Suprapubic skin (tissue), 4 donors: ENCODE measurements at places on chromosomes 2 and 18.

DNA sequence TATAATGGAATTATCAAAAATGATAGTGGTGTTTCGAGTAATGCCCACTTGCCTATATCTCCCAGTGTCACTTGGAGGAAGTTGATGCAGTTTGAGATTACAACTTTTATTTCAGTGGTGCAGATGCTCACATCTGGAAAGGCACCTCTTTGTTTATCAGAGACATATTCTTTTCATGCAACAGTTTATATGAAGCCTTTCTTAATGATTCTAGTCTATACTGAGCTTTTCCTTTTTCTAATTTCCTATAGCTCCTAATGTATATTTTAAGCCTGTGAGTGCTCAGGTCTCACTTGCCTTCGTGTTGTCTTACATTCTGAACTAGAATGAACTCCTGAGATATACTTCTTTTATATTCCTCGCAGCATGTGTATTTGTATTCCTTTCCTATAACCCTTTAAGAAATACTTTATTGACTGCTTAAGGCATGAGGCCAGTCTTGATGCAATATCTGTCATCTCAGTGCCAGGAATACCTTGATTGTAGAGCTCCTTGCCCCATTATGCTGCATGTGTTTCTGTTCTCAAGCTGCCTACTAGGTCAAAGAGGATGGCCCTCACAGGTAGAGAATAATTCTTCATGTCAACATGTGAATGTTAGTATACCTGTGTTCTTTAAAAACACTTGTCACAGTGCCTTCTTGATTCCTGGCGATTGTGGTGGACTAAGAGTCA, 52.6 kb downstream of the VRK2 start:
- DNase-seq: no peak

DNA sequence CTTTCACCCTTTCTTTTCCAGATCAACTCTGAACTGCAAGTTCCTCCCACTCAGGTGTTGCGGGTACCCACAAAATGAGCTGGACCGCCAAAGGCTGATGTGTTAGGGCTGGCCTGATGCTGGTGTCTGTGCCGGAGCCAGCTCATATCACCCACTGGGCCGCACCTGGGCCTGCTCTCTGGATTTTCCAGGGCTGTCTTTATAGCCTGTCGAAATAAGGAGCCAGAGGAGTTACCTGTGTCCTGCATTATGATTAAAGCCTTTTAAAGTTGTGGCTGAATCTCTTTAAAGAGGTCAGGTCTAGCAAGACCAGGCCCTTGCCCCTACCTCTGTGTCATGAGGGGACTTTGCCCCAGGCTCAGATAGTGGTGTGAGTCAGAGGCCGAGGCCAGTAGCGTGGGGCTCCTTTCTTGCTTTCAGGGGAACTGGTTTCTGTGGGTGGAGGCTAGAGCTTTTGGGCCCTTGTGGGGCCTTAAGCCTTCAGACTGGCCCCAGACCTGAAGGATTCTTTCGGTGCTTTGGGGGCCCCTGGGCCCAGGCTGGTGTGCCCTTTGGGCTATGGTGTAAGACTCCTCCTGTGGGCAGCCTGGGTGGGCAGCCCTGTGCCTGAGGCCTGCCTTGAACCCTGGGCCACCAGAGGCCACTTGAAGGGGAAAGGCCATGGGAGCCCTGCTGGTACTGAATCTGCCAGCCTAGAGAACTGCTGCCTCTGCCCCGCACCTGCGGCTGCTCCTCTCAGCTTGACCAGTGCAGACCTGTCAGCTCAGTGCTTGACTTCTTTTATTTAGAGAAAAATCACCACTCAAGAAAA, 21.3 kb downstream of the OTOF start:
- no peak for DNase-seq

- DNase-seq: no peak
Observed at GRCh38 chr18:136433-136832, 21.9 kb upstream of the USP14 start.

- no peak for DNase-seq
Observed at GRCh38 chr18:78021196-78021595, 771.5 kb downstream of the GALR1 start.

GRCh38 chr2:202636213-202636513, 1.4 kb downstream of the FAM117B start:
- DNase-seq: no peak

- no peak for DNase-seq
Observed at GRCh38 chr2:203432811-203433210, 102.3 kb downstream of the RAPH1 start.

GRCh38 chr18:30234755-30235154, 807.8 kb downstream of the DSC3 start:
- DNase-seq: no peak

GRCh38 chr18:61842146-61842545, 50.7 kb downstream of the RNF152 start:
- no peak for DNase-seq

DNA sequence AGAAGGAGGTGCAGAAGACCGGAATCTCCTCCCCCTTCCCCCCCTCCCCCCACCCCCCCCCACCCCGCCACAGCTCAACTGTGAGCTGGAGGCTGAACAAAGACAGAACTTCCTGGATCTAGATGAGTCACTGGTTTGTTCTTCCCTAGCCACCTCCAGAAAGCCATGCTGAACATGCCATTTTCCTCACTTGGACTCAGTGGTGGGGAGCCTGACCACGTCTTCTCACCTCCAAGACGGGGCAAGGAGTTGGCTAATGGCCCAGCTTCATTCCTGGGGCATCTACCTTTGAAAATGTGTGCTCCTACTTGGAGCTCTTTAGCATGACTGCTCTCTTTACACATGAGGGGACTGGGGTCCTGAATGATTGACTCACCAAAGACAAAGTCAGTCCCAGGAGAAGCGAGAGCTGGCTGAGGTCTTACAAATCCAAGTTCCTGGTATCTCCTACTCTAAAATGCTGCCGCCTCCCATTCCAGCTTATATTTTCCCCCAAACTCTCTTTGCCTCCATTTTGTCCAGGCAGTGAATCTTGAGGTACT, 22.6 kb upstream of the FZD5 start:
- no peak for DNase-seq

DNA sequence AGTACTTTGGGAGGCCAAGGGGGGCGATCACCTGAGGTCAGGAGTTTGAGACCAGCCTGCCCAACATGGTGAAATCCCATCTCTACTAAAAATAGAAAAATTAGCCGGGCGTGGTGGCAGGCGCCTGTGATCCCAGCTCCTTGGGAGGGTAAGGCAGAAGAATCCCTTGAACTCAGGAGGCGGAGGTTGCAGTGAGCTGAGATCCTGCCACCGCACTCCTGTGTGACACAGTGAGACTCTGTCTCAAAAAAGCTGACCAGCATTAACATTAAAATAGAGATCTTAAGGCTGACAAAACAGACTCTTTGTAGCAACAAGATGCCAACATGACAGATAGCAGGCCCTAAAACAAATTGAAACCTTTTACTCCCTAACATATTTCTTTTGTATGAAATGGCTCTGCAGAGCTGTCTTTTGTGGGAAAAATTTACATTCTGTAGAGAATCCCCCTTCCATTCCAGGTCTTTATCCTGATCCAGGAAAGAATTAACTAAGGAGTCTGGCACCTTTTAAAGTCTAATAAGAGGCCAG, 213.9 kb downstream of the RAB3GAP1 start:
- no peak for DNase-seq

DNA sequence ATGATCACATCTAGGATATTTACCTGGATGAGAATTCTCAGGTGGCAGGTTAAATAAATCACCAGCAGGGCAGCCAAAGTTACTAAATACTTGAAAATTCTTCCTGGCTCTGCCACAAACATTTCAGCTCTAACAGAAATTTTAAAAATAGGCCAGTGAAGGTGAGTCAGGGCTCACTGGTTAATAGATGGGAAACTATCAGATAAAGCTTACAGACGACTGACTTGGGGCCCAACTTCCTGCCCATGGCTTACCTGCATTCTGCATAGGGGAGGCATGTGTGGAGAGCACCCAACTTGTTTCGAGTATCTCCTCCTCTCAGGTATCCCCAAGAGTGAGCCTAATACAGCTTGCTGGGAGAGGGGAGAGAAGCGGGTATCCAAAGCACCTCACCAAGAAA, 57.8 kb downstream of the SPRED2 start:
- no peak for DNase-seq

DNA sequence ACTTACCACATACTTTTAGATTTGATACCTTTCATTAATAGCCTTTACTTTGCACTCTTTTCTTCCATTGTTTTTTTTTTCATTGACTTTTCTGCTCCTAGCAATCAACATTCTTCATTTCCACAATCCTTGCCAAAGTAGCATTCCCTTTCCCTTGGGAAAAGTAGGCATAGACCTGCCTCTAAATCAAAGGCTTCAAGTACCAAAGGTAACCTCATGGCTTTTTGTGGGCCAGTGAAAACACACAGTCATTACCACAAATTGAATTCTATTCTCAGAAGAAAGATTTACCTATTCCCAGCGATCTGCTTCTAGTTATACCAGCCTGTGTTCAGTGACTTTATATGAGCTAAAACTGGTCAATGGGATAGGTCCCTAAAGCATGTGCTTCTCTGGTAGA, 109.2 kb downstream of the SOCS6 start:
- DNase-seq: no peak

DNA sequence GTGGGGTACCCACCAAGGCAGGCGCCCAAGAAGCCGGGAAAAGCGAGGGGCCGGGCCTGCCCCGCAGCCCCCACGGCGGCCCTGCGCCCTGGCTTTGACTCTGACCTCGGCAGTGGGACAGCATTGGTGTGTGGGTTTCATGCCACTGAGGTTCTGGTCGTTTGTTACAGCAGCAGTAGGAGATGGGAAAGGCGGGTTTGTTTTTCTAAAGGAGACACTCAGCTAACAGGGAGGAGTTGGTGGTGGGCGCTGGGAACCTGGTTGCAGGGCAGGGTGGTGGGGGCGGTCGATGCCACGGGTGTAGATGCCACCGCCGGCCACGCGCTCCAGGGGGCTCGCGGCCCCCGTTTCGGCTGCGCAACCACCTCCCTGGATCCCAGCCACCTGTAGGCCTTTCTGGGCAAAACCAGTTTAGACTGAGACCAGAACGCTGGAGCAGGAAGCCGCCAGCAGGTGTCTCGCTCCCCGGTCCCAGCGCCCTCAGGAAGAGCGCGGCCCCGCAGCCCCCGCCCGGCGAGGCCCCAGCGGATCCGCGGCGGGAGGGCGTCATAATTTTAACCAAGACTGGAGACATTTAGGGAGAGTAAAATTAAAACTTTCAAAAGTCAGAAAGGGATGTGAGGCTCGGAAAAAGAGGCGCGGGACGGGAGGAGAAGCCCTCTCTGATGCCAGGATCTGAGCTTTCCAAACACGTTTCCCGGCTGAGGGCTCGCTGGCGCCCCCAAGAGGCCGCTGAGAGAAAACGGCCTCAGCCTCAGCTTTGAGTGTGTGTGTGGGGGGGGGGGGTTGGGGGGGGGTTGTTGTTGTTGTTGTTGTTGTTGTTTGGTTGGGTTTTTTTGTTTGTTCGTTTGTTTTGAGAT, 17.4 kb downstream of the CIDEA start:
- DNase-seq: no peak

- DNase-seq: no peak
Observed at GRCh38 chr18:26519114-26519513, 29.2 kb downstream of the KCTD1 start.

GRCh38 chr2:204282525-204282924, 262.8 kb upstream of the PARD3B start:
- DNase-seq: no peak

DNA sequence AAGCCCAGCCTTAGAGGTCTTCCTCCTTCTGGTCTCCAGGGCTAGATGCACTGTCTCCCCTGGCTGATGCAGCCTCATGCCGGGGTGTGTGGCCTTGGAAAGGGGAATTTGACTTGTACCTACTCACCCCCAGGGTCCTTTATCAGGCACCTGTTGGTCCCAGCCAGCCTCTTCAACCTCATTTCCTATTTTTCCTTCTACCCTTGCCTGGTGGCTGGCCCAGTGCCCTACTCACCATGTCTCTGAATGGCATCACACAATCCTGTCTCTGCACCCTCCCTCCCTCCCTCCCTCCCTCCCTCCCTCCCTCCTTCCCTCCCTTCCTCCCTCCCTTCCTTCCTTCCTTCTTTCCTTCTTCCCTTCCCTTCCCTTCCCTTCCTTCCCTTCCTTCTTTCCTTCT, 17.1 kb upstream of the ST3GAL5 start:
- no peak for DNase-seq

DNA sequence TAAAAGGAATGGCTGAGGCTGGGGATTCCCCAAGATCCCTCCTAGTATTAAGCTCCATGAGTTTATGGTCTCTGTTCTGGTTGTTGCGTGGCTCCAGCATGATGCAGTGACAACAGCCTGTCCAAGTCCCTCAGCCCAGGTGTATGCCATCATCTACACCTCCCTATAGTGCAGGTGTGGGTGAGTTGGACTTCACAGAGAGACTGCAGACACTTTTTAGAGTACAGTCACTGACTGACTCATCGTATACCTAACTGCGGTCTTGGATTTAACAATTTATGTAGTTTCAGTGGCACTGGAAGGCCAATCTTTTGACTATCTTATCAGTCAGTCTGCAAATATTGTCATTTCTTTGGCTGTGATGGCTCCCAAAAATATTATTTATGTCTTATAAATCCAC, 415.0 kb downstream of the TMX3 start:
- DNase-seq: no peak

DNA sequence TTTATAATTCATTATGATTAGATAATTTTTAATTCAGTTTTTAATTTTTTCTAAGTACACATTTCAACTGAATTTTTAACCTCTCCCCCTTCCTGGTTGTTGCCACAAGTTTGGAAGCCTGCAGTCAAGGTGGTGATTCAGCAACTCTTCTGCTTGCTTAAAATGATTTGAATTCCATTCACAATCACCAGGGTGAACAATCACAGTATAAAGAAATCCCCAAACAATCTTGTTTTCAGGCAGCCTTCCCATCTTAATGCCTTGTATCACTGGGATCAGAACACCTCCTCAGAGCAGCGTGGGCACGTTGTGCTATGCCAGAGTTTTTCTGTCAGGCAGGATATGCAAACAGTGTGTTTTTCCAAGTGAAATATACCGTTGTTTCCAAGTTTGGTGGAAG, 46.7 kb upstream of the BARD1 start:
- no peak for DNase-seq

DNA sequence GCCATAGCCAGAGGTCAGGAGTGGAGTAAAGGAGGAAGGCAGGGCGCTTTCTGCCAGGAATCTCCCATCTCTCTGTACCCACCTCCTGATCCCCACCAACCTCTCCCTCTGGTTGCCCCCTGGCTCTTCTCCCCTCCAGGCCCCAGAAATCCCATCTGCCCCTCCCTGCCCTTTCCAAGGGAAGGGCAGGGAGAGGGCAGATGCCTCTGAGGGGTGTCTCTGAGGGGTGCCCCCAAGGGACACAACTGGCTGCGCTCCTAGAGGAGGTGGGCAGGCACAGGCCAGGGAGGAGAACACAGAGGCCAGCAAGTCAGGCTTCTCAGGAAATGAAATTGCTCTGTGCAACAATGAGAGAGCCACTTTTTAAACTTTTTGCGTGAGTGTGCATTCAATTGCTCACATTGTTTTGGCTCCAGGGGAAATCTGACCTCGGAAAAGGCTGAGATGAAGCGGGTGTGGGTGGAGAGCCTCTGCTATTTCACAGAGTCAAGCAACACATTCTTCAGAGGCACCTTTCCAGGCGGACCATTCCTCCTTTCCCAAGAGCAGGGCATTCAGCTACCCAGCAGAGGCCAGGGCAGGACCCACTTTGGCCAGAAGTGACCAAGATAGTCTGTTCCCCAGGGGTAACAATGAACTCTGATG, 125.5 kb downstream of the SMAD7 start:
- no peak for DNase-seq
